Effector memory CD4-positive, alpha-beta T cell (primary cell): ENCODE measurements at places on chromosomes 7 and 10.

GRCh38 chr10:86223256-86223655 is 143.3 kb downstream of the GRID1 start:
- DNase-seq, result no peak

GRCh38 chr7:56218510-56218909 is 102.3 kb upstream of the NUPR2 start:
- DNase-seq, result no peak

DNA sequence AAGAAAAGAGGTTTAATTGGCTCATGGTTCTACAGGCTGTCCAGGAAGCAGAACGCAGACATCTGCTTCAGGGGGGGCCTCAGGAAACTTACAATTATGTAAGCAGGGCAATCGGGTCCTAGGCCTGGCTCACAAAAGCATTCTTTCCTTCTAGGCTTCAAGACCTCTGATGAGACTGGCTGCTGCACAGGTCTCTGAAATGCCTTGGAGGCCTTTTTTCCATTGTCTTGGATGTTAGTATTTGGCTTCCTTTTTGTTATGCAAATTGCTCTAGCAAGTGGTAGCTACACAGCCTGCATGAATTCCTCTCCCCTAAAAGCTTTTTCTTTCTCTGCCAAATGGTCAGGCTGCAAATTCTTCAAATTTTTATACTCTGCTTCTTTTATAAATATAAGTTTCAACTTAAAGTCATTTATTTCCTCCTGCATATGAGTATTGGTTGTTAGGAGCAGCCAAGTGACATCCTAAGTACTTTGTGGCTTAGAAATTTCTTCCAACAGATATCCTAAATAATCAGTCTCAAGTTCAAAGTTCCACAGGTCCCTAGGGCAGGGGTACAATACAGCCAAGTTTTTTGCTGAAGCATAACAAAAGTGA is 83.1 kb upstream of the SEMA3A start:
- DNase-seq, result no peak

- DNase-seq, result no peak
Observed at GRCh38 chr7:110835218-110835617, 255.7 kb upstream of the LRRN3 start.

- DNase-seq, result no peak
Observed at GRCh38 chr10:91137011-91137643, 83.3 kb upstream of the PCGF5 start.

- DNase-seq, result no peak
Observed at GRCh38 chr7:133470-133869, 58.9 kb upstream of the FAM20C start.

- DNase-seq, result no peak
Observed at GRCh38 chr7:67894746-67895145, 898.1 kb downstream of the TYW1 start.

DNA sequence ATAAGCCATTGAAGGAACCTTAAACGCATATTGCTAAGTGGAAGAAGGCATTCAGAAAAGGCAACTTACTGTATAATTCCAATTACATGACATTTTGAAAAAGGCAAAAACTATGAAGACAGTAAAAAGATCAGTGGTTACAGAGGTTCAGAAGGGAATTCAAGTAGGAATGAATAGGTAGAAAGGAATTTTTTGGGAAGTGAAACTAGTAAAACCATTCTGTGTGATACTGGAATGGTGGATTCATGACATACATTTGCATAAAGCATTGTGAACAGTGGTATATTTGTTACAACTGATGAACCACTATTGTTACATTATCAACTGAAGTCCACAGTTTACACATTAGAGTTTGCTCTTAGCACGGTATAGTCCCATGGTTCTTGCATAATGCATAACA is 114.2 kb upstream of the GPR22 start:
- DNase-seq, result no peak

- DNase-seq, result no peak
Observed at GRCh38 chr10:132844069-132844809, 58.3 kb upstream of the NKX6-2 start.

GRCh38 chr7:136514776-136515175 is 353.7 kb upstream of the CHRM2 start:
- DNase-seq, result no peak

- no peak for DNase-seq
Observed at GRCh38 chr10:74823791-74824183, 2.6 kb upstream of the KAT6B start.

DNA sequence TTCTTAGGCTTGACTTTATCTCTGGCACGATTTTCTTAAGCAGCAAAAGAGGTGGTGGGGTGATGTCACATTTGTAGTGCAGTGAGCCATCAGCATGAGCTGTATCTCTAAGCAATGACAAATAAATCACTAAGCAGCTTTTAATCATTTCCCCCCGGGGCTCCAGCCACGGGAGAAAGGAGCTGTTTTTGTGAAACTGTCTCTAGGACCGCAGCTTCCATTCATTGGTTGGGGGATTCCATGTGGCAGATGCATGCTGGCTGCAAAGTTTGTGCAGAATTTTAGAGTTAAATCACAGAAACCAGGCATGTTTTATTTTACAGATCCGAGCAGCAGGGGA is 464 bp downstream of the KIAA1217 start:
- no peak for DNase-seq

DNA sequence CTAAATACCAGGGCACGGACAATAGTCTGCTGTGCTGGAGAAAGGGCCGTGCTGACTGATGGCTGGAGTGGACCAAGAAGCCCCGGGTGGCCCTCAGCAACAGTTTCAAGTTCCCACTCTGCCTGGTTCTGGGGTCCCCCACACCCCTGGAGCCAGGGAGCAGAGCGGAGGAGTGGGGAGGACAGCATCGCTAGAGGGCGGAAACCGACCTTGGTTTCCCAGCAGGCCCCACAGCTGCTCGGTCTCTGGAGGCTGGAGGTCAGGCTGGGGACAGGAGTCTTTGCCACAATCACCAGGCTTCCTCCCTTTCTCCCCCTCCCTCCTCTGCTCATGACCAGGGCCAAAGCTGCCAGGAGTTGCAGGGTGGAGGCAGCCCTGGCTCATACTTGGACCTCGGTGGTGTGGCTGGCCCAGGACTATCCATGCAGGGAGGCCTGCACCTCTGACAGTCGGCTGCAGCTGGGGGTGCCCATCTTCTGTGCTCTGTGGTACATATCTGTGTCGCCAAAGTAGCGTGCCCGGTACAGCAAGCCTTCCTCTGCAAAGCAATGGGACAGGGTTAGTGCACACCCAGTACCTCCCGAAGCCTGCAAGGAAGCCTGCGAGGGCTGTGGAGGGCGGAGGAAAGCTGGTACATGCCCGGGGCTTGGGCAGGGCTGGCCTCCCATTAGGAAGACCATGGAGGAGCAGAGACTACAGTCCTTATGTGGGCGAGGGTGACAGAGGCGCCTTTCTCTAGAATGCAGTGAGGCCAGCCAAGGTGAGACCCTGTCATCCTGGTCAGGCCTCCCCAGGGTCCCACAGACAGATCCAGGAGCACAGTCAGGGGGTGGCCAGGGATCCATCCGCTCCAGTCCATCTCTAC is 19.1 kb downstream of the DNAJB12 start:
- DNase-seq, result peak; percentile 34

DNA sequence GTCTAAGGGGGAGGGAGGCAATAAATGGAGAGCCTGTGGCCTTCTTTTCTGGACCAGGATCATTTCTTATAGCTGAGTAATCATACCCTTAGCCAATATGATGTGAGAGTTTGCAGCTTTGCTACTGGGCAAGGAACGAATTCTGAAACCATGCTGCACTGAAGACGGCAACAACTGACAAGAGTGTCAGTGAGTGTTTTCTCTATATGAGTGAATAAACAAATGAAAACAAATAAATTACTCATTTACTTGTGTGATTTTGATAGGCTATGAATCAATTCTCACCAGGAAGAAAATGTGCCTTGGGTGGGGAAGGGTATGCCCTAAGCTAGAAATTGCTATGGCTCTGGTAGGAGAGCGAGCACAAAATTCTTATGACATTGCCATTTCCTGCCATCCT is 79.4 kb upstream of the LRRN3 start:
- DNase-seq, result no peak

DNA sequence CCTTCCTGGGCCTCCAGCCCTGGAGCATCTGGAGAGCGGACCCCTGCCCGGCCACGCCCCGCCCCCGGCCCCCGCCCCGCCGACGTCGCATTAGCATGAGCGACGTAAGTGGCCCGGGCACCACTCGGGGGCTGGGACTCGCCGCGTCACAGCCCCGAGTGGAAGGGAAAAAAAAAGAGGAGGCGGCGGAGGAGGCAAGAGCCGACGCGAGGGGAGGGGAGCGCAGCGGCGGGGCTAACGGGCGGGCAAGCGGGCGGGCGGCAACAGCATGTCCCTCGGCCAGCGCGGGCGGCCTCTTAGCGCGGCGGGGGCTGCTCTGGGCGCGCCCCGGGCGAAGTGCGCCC is at the start of gene SLC18A3:
Gene SLC18A3 (plus strand): TSS at position 197 of the 344 bp plus-strand sequence. CDS start 431 bp downstream, outside the sequence.
- no peak for DNase-seq

- no peak for DNase-seq
Observed at GRCh38 chr7:51456431-51457060, 139.9 kb upstream of the COBL start.

GRCh38 chr7:49623943-49624342 is 149.5 kb upstream of the VWC2 start:
- DNase-seq, result no peak

- no peak for DNase-seq
Observed at GRCh38 chr10:48377751-48378530, 71.5 kb downstream of the MAPK8 start.

DNA sequence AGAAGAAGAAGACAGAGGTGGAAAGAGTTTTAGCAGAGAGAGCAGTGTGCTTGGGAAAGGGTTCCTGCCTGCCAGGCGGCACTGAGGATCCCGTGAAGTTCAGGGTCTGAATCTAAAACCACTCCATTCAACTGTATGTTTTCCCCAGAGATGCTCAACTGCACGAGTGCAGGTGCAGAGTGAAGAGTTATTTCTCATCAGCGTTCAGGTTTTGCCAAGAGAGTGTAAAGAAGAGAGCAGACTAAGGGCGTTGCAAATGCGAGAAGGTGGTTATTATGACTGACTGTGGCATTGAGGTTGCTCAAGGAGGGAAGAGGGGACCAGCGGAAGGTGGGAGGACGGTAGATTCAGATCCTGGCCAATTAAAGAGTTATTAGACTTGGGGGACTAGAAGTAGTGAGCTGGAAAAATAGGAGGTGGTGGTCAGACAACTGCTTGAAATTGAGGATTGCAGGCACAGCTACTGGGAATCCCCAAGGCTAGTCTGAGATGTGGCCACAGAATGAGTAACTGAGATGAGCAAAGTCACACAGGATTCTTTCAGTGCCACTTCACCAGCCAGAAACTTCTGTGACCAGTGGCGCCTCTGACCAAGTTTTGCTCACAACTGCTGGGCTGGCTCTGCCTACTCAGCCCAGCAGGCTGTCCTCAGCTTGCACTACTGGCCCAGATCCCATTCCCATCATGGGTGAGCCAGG is 29.1 kb downstream of the STRA8 start:
- no peak for DNase-seq

DNA sequence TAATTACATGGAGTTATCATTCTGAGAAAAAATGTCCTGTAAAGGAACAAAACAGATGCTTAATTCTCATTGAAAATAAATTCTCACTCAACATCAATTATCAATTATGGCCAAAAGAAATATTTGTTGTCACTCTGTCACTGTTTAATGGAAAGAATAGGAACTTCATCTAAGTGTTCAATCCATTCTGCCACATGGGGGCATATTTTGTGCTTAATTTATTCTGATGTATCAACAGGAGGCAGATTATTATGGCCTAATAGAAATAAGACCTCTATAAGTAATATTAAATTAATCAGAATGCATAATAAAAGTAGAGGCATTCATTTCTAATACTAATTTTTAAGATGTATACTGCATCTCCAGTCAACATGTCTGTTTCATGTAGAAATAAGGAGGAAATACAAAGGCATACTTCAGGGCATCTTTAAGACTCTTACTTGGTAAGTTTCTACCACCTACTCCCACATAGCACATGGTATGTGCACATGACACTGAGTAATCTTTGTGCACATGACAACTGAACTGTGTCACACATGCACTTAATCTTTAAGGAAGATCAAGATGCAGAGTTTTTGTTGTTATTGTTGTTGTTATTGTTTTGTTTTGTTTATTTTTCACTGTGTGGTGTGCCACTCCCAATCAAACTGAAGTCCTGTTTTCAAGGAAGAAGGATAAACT is 420.4 kb upstream of the SEMA3A start:
- DNase-seq, result no peak

- no peak for DNase-seq
Observed at GRCh38 chr7:148828965-148829364, 55.1 kb downstream of the EZH2 start.

DNA sequence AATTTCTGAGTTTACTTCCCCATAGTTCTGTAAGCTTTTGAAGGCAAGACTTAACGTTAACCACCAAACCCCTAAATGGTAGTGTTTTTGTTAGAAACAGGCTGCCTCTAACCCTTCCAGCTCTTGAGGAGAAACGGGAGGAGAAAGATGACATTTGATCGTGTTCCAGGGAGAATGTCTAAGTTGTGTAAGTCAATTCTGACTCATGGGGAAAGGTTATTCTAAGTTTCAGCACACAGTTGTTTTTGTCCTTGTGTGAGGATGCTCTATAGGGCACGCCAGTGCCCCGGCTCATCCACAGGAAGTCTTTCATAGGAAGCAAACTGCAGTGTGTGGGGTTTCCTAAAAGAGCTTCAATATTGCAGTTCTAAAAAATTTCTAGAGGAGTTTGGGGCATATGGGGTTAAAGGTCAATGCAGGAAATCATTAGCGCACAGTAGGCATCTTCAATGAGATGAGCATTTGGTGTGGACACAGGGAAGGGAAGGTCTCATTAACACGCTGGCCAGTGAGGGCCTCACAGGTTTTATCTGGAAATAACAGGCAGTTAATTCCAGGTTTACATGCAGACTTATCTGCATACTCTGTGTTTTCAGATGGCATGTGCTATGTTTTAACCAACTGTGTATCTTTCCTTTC is 638.2 kb upstream of the IGFBP3 start:
- DNase-seq, result no peak

DNA sequence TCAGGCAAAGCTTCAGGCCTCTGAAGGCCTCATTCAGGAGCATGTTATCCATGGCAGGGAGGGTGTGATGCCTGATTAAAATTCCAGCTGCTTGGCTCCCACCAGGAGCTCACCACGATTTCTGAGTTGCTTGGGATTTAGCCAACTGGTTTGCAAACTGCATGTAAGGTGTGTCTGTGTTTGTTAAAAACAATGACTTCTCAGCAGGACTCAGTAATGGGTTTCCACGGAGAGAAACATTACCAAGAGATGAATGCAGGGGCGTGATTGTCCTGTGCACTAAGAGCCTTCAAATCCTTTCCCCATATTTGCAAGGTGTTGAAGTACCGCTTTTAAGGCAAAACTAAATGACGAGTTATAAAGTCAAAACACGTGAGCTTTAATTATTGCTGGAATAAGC is 88.8 kb upstream of the BTBD16 start:
- DNase-seq, result no peak
